ENCODE measurements at places on chromosomes 16 and 17.

- DNase-seq, result no peak
These were observed 123.1 kb downstream of the LYRM1 start for GRCh38 chr16:21023509-21024202.

DNA sequence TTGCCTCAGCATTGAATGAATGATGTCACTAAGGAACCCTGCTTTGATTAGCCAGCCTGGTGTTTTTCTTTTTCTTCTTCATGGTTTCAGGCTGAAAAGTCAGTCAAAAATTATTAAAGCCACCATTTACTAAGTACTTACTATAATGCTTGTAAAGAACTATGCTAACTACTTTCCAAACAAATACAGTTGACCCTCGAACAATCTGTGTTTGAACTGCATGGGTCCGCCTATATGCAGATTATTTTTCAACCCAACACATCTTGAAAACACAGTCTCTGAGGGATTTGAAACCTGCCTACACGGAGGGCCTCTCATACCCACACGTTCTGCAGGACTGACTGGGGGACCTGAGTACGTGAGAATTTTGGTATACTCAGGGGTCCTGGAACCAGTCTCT lies 136.3 kb downstream of the PARN start:
- no peak for DNase-seq

DNA sequence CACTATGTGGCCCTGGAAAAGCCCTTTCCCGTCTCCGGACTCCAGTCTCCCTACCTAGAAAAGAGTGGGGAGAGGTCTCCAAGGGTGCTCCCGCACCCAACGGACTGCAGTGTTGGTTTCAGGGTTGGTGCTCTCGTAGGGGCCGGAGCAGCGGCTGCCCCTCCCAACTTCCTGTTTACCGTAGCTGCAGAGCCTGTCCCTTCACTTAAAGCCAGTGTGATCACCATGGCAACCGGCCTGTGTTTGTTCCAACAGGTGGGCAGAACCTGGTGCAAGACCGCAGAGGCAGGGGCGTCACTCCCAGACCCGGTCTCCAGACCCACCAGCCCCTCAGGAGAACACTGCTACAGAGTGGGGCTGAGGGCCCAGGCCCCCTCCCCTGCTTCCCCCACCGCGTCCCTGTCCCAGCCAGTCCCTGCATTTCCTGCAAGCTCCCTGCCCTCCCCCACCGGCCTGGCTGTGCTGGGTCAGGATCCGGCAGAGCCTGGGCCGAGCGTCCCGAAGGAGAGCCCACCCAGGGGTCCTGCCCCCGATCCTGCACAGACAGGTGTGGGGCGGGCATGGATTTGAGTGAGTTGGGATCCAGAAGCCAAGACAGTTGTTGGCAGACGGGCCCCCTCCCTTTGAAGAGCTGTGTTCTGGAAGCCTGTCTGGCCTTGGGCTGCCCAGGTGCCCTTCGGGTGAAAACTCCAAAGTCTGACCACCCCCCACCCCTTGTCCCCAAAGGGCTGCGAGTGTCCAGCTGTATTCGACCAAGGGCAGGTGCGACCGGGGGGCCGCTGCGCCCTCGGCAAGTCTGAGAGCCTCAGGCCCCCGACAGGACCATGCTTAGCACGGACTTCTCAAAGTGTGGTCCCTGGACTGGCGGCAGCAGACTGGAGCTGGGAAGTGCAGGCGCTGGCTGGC lies 1.5 kb upstream of the BAIAP3 start:
- DNase-seq, result peak; percentile 71

DNA sequence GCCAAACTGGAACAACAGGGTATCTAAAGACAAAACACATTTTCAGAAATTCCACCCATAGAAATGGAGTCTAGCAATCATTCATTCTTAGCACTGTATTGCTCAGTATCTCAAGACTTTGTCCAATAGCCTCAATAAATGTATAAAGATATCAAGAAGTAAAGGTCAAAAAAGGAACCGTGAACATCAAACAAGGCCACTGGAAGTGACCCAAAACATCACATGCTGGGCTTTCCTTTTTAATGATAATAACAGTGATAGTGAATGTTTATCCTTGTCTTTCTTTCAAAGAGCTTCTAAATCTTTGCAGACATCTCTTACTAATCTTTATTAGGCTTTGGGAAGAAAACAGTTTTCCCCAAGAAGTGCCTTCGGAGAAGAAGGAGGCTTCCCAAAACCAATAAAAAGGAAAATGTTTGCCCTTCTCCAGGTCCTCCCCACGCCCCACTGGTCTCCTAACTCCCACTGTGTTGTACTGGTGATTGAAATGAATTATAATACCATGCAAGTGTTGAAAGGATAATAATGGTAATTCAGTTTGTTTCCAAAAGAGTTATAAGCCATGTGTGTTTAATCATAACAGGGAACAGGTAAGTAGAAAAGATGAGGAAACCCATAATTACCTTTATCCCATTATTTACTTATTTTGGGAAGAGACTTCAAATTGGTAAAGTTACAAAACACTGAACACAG lies 18.6 kb downstream of the RNF43 start:
- DNase-seq, result no peak

DNA sequence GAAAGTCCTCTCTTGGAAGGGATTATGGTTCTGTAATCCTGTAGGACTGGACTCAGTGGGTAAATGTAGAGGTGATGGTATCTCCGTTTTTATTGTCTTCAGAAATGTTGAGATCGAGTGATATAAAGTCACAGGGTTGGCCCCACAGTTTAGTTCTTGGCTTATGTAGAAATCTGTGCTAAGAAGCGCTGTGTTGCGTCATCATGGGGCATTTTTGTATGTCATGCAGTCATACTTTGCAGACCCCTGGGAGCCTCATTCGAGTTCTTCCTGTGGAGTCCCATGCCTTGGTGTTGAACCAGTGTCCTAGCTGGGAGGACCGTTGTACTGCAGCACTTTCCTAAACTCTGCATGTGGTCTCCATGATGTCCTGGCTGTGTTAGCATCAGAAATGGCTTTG lies 619.7 kb downstream of the MAF start:
- DNase-seq, result no peak

DNA sequence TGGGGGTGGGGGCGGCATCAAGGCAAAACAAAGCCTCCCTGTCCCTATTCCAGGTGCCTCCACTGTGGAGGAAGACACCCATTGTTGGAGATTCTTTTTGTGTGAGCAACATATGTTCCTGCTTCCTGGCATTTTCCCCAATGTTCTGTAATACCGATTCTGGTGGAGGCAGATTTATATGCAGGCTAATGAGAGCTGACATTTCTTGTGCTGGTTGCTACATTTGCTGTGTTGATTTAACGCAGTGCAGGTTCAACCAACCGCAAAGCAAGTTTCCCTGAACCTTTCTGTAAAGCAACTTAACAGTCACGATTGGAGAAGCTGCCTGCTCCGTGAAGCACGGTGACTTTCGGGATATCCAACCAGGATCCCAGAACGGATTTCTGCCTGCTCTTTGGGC lies 260.5 kb downstream of the CBLN1 start:
- no peak for DNase-seq

GRCh38 chr17:50266384-50267073 lies 7.7 kb upstream of the TMEM92 start:
- no peak for DNase-seq

DNA sequence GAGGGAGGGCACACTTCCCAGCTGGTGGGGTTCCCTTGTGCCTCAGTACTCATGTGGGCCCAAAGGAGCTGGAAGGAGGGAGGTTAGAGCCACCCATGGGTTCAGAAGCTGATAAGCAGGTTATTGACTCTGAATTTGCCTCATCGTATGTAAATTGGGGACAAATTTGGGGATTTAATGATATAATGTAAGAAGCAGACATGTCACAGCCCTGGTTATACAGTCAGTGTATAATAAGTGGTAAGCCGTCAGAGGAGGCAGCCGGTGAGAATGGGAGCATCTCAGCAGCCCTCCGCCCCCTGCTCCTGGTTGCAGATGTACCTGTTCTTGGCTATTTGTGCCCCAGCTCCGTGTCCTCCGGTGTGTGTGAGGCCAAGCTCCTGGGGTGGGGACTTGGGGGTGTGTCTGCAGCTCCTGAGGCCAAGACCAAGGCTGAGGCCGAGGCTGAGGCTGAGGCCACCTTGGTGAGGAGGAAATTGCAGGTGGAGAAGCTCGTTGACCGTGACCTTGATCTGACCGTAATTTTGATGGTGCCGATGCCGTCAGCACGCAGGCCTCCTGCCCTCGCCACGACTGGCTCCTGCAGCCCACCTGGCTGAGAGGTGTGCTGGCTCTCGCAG lies 288.1 kb downstream of the SEC14L1 start:
- no peak for DNase-seq

GRCh38 chr17:49823614-49824013 lies 24.3 kb downstream of the TAC4 start:
- no peak for DNase-seq

DNA sequence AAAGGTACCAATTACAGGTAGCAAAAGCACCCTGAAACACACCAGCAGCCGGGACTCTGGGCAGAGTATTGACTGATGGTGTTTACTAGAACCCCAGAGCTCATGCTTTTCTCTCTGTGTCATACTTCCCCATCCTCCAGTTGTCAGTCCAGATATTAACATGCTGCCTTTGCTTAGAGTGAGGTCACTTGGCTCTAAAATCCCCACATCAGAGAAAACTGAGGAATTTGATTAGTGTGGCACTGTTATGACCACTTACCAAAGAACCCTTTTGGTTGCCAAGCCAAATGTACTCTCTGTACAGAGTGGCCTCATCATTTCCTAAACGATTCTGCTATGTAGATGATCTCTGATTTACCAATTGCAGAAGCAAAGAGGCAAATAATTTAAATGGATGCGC lies 80.4 kb downstream of the ABCC12 start:
- DNase-seq, result no peak

DNA sequence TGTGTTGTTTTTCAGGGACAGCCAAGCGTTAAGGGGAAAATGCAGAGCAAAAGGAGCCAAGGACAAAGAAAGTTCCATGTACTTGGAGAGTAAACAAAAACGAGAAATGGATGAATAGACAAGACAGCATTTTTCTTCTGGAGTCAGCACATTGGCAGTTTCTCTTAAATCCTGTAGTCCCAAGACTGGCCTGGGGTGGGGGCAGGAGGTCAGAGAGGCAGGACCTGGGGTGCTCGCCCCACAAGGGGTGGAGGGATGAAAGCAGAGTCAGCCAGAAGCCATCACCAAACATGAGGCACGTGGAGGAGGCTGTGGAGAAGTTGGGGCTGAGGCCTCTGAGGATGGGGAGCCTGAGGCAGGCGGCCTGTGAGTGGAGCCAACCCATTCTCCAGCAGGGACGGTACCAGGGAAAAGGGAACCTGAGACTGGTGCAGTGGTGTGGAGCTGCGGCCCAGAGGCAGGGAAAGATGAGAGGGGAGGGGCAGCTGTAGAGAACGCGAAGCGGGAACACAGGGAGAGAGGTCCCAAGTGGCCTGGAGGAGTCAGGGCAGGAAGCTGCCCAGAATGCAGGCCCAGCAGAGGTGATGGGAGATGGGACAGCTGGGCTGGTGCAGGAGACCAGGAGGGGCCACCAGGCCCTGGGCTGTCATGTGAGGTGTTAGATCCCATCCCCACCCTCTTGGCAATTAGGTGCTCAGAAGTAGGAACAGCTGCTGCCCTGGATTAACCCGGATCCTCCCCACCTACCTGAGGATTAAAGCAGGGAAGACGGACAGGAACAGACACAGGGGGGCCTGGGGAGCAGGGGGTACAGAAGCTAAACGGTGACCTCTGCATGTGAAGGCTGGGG lies 3.3 kb downstream of the TLCD3B start:
- DNase-seq, result no peak

- peak; percentile 45 for DNase-seq
These were observed 29.2 kb downstream of the GNA13 start for GRCh38 chr17:65027305-65027704.

GRCh38 chr16:52494145-52494544 lies 52.8 kb downstream of the TOX3 start:
- DNase-seq, result no peak

DNA sequence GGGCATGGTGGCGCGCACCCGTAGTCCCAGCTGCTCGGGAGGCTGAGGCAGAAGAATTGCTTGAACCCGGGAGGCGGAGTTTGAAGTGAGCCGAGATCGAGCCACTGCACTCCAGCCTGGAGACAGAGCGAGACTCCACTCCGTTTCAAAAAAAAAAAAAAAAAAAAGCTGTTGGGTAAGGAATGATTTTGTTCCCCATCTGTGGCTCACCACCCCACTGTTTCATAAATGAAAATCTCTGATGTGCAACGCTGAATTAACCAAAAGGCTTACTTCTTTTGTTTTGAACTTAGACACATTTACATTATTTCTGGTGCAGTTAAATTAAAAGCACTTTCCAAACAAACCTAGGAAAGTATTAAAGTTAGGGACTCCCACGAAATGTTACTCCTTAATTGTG lies 1.2 kb upstream of the METTL9 start:
- DNase-seq, result no peak

GRCh38 chr17:6926667-6927066 lies 69.2 kb upstream of the ALOX12 start:
- no peak for DNase-seq

DNA sequence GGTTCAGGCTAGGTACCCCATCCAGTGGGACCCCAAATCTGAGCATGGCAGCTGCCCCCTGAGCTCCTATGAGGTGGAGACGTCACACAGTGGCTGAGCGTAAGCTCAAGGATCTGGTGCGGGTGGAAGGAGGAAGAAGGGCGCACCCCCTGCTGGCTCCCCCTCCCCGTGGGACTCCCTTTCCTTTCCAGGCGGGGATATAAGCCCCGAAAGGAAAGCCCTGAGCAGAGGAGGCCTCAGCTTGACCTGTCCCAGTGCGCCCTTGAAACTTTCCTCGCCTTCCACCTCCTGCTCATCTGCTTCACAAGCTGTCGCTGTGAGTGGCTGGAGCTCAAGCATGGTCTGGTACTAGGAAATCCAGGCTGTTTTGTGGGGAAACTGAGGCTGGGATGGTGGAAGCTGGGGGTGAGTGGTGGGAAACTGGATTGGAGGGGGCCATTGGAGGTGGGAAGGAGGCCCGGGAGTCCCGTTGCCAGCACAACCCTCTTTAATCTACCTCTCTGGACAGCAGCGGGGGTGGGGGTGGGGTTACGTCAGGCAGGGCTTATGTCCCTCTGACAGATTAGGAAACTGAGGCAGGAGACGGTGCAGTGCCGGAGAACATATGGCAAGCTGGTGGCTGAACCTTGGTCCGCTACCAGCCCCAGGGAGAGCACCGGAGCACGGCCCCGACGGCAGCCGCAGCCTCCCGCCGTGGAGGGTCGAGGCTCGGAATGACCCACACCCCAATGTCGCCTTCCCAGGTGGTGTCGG lies 92.3 kb upstream of the TMEM97 start:
- DNase-seq, result no peak

GRCh38 chr17:17815436-17816200 lies 21.2 kb downstream of the SREBF1 start:
- DNase-seq, result no peak

DNA sequence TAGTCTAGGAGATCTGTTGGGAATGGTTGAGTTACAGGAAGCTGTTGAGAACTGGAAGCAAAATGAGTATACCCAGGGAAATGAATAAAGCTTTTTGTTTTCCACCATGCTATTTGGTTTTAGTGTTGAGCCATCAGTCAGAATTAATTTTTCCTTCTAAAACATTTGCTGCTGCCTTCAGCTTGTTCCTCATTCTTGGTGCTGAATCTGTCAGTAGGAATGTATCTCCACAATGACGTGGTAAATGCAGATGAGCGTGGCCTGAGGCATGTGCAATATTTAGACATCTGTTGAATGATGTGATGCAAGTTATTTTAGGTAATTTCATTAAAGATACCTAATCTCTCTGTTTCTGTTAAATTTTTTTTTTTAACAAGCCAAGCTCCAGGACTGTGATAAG lies 10.9 kb downstream of the HAPSTR1 start:
- no peak for DNase-seq
